ENCODE measurements at places on chromosomes 13 and 19.

DNA sequence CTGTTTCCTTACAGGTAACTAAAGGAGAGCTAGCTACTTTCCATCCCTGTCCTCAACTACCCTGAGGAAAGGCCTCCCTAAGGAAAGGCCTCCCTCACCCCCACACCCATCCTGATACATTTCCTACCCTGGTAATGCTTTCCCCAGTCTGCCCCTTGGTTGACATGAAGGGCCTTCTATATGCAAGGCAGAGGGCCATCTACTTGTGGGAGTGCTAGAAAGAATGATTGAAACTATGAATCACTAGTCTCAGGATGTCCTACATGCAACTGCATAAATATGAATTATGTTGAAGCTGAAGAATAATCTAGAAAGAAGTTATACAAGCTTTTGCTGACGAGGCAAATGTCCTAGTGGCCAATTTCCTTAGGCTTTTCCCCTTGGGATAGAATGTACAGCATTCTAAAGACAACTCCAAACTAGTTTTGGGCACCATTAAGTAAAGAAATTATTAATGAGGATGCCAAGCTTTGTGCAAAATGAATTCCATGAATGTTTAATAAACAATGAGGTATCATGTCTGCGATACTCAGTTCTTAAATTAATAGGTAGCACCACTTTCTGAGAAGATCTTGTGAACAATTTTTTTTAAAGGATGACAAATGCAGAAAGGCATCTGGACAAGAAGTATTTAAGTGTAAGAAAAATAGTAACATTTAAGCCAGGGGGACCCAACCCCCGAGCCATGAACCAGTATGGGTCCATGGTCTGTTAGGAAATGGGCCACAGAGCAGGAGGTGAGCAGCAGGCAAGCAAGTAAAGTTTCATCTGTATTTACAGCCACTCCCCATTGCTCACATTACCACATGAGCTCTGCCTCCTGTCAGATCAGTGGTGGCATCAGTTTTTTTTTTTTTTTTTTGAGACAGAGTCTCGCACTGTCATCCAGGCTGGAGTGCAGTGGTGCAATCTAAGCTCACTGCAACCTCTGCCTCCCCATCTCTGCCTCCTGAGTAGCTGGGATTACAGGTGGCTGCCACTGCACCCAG, 223.0 kb downstream of the LHFPL6 start:
- DNase-seq = no peak

DNA sequence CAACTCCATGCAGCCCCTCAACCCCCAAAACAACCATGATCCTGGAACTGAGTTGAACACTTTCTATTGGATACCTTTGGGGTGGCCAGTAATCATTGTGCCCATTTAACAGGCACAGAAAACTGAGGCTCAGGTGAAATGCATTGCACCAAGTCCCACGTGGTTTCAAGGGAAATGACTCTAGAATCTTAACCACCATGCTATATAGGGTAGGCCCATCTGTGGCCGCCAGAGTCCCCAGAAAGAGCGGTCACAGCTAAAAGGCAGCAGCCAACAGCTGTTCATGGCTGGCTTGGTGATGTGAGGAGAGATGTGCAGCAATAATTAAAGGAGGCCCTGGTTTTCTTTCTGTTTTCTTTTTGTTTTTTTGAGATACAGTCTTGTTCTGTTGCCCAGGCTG, 2.6 kb downstream of the CNN1 start:
- no peak for DNase-seq

DNA sequence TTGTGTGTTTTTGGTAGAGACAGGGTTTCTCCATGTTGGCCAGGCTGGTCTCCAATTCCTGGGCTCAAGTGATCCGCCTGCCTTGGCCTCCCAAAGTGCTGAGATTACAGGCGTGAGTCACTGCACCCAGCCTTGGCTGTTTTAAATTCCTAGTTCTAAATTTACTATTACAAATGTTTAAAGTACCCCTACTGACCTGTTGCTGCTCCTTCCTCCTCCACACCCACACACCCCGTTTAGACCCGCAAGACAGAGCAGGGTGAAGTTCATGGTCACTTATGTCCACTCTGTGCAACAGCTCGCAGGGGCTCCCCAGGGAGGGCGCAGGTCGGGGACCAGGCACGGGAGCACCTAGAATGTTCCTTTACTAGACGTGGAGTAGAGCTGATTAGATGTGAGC, 28.7 kb downstream of the TMEM161A start:
- no peak for DNase-seq

GRCh38 chr13:81393721-81394120, 1052.8 kb upstream of the SPRY2 start:
- DNase-seq = no peak

DNA sequence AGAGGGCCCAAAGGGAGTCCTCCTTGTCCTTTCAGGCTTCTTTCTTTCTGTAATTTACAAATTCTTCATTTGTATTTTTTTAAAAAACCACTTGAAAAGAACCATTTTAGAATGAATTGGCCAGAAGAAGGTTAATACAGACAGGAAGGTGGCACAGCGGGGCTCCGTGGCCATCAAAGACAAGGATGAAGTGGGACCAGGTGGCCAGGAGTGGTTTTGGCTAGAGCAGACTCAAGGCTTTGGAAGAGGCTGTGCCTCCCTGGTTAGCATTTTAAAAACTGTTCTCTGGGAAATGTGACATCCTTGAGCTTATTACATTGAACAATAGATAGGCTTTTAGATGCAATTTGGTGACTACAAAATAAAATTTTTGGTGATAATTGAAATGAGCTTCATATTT, 48.4 kb downstream of the ATP8A2 start:
- DNase-seq = no peak

DNA sequence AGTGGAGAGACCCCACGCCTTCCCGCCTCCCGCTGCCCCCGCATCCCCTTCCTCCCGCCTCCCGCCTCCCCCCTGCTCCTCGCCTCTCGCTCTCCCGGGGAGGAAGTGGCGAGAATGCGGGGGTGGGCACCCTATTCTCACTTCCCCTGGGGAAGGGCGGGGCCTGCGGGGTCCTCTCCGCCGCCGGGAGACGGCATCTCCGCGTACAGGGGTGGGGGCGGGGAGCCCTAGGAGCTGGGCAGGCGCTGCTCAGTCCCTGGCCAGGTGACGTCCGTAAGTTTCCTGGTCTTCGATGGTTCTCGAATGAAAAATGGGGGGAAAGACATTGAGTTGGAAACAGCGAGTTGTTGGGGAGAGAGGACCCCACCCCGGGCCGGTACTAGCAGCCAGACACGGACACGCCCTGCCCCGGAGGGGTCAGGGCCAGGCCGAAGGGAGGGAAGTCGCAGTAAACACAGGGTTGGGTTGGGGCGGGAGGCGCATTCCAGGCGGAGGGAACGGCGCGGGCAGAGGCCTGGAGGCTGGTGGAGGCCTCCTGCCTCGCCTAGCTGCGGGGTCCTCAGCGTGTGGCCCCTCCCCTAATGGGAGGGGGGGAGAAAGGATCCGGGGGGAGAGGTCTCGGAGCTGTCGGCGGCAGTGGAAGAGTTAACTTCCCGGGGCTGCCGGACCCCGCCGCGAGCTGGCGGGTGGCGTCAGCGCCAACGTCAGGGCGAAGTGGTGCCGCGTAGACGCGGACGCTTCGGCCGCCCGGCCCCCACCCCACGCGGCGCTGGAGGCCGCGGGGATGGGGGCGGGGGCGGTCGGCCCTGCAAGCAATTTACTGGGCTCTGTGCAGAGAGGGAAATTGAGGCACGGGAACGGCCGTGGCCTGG, 10.4 kb upstream of the JUND start:
- DNase-seq = peak; percentile 86

- DNase-seq = no peak
Measured at GRCh38 chr13:27572234-27572901, 48.0 kb downstream of the LNX2 start.

DNA sequence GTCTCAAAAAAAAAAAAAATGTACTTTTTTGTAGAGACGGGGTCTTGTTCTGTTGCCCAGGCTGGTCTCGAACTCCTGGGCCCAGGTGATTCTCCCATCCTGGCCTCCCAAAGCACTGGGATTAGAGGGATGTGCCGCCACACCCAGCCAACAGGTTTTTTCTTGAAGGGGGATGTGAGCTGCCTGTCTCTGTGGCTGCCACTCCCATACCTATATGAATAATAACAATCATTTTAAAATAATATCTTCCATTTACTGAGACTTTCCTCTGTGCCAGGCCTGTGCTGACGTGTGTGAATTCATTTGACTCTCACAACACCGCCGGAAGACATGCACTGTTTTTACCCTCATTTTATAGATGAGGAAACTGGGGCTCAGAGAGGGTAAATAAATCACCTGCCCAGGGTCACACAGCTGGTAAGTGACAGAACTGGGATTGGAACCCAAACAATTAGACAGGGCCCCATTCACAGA, 7.2 kb upstream of the BCL3 start:
- no peak for DNase-seq

- peak; percentile 23 for DNase-seq
Measured at GRCh38 chr19:35204799-35205732, 23.5 kb downstream of the FAM187B start.

DNA sequence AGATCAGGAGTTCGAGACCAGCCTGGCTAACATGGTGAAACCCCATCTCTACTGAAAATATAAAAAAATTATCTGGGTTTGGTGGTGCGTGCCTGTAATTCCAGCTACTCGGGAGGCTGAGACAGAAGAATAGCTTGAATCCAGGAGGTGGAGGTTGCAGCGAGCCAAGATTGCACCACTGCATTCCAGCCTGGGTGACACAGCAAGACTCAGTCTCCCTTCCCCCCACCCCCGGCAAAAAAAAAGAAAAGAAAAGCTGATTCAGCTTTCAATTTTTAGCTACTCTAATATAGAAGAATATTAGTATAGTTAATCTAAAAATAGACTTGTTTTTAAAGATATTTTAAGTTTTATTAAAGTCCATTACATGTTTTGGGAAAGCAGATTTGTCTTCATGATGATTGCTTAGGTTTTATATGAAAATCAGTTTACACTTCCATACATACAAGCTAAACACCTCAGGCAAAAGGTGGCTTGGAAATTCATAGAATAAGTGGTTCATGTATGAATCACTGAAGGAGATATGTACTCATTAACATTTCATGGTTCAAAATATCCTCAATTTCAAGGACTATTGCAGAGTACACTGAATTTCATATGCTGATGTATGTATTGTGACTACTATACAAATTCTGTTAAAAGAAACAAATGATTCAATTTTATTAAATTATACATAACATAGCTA, 165.2 kb downstream of the TDRD3 start:
- no peak for DNase-seq

DNA sequence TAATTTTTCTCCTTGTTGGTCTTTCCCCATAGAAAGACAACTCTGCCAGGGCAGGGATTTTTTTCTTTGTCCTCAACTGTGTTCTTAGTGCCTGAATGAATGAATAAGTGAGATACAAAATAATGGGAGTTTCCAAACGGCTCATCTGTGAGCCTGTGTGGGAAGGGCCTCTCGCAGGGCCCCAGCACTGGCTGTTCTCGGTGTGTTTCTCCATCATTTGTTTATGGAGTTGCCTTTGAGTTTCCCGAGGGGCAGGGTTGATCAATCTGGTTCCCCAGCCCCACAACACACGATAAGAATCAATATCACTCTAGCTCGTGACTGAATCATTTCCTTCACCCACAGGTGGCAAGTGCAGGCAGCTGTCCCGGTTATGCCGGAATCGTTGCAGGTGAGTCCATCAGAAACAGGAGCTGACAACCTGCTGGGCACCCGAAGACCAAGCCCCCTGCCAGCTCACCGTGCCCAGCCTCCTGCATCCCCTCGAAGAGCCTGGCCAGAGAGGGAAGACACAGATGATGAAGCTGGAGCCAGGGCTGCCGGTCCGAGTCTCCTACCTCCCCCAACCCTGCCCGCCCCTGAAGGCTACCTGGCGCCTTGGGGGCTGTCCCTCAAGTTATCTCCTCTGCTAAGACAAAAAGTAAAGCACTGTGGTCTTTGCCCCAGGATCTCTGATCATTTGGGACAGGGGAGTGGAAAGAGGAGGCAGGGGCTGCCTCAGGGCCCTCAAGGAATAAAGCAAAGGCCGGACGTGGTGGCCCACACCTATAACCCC, 14.9 kb downstream of the FXYD5 start:
- DNase-seq = no peak

DNA sequence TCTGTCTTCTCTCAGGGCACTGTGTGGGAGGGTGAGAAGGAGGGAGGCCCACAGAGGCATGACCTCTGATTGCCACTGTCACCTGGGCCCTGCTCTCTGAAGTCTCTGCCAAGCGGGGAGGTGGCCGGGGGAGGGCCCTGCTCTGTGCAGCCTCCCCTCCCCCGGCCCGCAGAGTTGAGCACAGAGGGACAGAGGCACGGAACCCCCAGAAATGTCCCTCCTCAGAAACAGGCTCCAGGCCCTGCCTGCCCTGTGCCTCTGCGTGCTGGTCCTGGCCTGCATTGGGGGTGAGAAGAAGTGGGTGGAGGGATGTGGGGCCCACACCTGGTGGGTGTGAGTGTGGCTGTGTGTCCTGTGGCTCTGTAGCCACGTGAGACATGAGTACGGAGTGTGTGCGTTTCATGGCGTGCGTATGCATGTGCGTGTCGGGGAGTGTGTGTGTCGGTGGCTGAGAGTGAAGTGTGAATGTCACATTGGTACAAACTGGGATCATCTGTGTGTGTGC, at the start of gene APOC4:
Gene APOC4, plus strand, starts transcription at position 171 of the 505 bp plus-strand sequence. Its CDS starts 41 bp downstream, at position 212.
- DNase-seq = no peak

GRCh38 chr13:110318920-110319319, 11.8 kb downstream of the COL4A2 start:
- no peak for DNase-seq

DNA sequence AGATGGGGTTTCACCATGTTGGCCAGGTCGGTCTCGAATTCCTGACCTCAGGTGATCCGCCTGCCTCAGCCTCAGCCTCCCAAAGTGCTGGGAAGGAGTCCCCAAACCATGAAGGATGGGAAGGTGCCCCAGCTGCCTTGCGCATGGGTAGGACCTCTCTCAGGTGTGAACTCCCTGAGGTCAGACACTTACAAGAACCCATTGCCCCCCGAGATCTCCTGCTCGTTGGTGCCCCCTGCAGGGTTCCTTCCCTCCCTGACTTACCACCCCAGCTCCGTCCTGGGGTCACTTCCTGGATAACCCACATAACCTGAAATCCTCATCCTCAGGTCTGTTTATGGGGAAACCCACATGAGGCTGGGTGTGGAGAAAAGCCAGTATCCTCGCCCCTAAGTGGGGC, 41.7 kb downstream of the UNC13A start:
- DNase-seq = no peak

DNA sequence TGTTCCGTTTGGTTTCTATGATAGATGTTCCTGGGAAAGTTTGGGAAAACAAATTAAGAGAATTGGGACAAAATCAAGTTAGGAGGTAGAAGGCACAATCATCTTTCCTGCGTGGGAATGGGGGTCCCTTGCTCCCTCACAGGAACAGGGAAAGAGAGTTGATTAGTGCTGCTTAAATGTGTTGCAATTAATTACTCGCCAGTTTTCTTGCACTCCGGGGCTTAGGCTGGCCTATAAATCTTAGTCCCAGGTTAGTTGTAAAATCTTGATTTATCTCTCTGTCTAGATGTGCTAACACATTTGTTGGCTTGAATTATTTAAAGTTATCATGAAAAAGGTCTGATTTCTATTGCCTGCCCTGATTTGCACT, 10.1 kb downstream of the B3GLCT start:
- DNase-seq = no peak

GRCh38 chr19:29662278-29662603, 3.0 kb upstream of the PLEKHF1 start:
- DNase-seq = no peak

GRCh38 chr19:1668486-1669270, 16.3 kb upstream of the TCF3 start:
- peak; percentile 23 for DNase-seq
